GM03348 (cell line): ENCODE measurements at places on chromosomes 6 and 20.
A peak's percentile ranks its signal among the peaks of the same experiment; 100 is the strongest.

DNA sequence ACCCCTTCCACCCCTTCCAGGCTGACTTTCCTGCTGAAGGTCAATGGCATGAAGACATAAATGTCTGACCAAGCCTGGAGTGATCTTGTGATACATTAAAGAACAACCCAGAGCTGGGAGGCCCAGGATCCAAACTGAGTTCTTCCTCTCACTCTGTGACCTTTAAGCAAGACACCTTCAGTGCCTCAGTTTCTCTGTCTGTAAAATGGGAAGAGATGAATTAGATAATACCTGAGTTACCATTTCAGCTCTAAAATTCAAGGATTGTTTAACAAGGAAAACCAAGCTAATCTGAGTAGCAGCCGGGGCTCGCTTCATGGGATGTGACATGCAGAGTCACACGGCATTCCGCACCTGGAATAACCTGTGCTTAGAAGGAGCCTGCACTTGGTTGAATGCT lies 7.0 kb upstream of the NFATC2 start:
- DNase-seq: no peak

GRCh38 chr6:154304191-154304590 lies 52.4 kb downstream of the IPCEF1 start:
- no peak for DNase-seq

- no peak for DNase-seq
These were observed 78.1 kb upstream of the FAM83B start for GRCh38 chr6:54768494-54768893.

DNA sequence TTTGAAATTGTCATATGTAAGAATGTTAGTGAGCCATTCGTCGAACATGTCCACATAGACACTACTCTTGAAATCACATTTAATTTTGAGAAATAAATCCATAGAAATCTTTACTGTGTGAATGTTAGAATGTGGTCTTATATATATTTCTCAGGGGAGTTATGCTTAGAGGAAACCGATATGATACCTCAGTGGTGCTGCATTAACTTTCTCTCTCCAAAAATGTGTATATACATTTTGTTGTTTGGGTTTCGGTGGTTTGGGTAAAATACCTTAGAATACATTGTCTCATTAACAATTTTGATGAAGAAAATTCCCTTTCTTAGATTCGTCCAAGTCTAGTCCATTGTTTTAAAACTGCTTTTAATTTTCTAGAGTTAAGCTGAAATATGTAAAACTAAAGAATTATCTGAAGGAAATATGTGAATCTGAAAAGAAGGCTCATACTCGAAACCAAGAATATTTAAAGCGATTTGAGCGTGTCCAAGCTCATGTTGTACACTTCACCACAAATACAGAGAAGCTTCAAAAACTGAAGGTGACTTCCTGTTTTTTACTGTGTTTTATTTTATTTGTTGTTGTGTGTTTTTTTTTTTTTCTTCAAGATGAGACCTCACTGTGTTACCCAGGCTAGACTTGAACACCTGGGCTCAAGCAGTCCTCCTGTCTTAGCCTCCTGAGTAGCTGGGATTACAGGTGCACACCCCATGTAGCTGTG lies 10.3 kb downstream of the KIZ start:
- DNase-seq: no peak

GRCh38 chr6:140303218-140303949 lies 928.9 kb upstream of the CITED2 start:
- DNase-seq: no peak

DNA sequence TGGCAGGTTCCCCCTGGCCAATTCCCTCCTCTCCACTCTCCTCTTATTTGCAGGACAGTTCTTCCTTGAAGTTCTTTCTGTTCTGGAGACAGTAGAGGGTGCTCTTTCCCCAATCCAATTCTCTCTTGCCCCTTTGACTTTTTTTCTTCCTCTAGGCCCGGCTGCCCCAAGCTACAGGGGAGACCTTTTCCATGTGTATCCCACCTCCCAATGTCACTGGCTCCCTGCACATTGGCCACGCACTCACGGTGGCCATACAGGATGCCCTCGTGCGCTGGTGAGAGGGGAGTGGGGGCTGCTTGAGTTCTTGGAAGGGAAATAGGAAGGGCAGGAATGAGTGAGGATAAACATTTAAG lies 1.5 kb downstream of the VARS2 start:
- DNase-seq: peak; percentile 89

DNA sequence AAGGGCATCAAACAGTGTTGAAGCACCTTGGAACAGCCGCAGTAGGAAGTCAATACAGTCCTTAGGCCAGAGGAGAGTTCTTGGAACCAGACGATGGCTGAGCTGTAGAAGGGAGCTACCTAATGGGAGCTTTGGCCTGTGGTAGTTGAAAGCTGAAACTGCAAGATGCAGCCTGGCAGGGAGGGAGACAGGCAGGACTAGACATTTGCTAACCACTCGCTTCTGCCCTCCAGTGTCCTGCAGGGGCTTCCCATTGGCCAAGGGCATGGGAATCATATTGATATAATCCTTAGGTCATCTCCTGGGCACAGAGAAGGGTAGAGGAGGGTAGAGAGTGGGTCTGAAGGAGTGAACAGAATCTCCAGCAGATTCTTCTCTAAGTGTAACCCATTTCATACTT lies 60.4 kb downstream of the TPD52L1 start:
- DNase-seq: no peak

DNA sequence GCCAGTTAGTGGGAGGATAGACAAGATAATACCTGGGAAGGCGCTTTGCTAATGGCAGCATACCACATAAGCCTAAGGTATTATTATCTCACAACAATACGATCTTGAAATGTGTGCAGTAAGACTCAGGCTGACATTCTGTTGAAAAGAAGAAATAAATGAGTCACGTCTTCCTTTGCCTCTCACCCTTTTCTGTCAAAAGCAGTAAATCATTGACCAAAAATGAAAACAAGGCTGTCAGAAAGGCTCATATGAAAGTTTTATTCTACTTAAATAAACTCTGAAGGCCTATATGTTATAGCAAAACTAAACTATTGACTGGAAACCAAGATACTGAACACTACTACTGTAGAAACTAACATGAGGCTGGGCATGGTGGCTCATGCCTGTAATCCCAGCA lies 43.1 kb upstream of the IL20RA start:
- no peak for DNase-seq

DNA sequence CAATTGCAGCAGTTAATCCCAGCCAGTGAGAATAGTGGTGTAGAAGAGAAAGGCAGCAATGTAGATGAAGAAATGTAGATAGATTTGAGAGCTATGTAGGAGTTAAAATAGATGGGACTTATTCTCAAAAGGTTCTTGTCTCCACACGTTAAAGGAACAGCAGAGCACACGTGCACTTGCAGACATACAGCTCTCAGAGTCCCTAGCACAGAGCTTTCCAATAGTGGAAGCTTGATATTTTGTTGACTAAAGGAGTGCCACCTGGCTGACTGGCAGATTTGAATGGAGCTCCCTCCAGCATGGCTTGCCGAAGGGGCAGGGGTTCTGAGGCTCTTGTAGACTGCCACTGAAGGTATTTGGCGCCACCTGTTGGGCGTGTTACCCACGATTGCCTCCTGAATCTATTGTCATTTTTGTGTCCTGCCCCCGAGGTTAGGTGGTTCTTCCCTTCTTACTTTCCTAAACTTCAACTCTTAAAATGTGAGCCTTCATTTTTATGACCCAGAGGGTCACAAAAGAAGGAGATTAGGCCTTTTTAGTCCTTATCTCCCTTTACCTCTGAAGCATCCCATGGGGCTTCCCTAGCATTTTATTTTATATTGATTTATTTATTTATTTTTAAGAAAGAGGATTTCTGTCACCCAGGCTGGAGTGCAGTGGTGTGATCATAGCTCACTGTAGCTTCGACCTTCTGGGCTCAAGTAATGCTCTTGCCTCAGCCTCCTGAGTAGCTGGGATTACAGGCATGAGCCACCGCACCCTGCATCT lies 16.4 kb downstream of the BRD2 start:
- DNase-seq: peak; percentile 83

DNA sequence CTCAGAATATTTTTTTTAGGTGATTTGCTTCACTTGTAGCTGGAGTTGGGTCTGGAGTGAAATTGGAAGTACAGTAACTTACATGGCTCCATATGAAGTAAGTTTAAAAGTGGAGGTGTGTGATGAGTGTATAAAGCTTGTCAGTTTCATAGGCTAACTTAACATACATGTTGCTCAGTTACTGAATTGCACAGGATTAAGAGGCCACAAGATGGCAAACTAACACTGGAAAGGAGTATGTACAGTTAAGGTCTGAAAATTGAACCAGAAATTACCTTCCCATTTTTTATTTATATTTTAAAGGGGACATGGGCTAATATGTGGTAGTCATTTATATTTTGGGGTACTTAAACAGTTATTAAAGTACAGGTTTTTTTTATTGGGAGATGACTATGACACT lies 45.3 kb upstream of the SMIM8 start:
- no peak for DNase-seq

GRCh38 chr6:134666125-134666524 lies 283.8 kb downstream of the ALDH8A1 start:
- no peak for DNase-seq

- DNase-seq: no peak
These were observed 2.9 kb upstream of the RAB22A start for GRCh38 chr20:58306421-58307261.

DNA sequence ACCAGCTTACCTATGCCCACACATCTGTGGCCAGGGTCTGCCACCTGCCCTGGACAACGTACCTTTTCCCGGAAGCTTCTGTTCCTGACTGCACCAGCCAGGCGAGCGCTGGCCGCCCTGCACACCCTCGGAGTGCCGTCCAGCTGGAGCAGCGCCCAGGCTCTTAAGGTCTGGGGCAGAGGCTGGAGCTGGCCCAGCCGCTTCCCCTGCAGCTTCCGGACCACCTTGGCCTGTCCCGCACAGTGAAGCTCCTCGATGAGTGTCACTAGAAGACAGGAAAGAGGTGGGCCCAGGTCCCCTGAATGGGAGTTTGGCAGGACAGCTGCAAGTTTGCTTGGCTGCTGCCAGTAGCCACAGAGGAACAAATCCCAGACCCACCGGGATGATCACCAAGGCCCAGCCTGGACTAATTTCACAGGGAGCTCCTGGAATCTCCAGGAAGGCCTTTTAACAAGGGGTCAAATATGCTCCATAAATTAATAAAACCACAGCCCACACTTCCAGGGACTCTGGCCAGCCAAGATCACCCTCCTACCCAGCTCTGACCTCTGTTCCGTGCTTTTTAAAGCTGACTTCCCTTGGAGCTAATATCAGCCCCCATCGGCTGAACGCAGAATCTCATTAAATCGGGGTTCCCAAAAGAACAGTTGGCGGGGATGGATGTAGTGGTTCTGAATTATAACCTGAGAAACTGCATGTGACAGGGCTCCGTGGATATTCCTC lies 82.3 kb downstream of the PTPN1 start:
- DNase-seq: no peak

DNA sequence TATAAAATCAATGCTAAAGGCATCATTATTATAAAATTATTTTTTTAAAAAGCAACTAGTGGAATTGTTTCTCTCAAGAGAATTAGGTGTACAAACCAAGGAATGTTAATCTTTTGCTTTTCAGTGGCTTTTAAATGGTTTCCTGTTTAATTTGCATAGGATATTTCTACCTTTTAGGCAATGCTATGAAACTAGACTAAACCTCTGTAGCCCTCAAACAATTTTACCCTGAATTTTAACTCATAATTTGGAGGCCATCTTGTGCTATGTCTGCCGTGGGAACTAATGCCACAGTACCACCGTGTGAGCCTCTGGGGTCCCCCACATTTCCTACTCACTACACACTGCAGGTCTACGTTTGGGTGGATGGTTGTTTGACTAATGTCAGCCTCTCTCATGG lies 20.6 kb downstream of the PHACTR2 start:
- DNase-seq: no peak

DNA sequence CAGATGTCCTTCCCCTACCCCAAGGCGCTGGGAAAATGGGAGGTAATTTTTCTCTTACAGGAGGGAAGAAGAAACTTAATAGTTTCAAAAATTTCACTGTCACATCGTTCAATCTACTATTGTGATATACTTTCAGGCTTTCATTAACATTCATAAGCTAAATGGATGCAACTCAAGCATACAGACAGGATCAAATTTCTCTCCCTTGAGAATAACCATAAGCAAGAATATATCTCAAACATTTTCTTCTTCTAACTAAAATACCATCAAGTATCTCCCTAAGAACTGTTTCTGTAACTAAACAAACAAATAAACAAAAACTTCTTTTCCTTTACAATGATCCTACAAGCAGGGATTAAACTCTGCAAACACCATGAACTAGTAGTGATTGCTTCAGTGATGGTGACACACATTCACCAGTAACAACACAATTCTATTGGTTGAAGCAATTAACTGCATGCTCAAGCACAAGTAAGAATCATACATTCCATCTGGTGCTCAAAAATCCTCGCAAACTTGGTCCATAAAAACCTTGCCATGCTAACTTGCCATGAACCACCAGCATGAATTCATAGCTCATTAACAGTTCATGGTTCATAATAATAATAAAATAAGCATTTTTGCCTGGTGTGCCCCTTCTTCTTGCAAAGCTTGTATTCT lies 183.8 kb downstream of the PTPRK start:
- DNase-seq: no peak

DNA sequence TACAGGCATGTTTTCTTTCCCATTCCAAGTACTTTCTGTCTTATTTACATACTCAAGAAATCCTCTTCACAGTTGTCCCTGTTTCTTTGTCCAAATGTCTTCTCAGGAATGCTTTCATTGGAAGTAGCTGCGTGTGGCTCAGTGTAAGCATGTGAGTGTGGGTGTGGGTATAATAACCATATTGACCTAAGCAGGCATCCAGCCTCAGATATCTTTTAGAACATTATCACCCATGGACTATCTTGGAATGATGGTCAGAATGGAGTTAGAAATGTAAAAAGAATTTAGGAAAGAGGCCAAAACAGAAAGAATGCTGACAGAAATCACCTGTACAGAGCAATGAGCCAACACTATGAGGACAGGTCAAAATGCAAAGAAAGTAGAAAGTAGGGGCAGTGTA lies 16.4 kb downstream of the VNN2 start:
- DNase-seq: no peak

GRCh38 chr6:57324538-57324937 lies 7.1 kb downstream of the PRIM2 start:
- peak; percentile 49 for DNase-seq

DNA sequence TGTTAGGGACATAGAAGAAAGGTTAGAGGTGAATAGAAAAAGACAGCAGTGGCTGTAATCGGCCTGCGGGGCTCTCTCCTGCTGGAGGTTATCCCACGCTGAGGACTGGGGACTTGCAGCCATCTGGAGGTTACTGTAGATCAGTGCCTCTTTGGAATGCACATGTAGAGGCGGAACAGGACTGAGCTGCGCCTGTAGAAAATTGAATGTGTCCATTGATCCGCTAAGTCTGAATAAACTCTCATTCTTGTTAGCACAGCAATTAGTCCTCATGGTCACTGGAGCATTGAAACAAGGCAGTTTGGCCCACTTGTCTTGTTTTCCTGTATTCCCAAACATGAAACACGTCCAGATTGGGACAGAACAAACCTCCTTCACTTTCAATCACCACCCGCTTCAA lies 46.3 kb upstream of the F13A1 start:
- DNase-seq: no peak
